HepG2 (cell line): ENCODE measurements at places on chromosomes 7 and 10. TPM values are rescaled to one million over a fixed set of nuclear protein-coding genes. Genes with fewer than 3 reads are reported as not detected.

The PLAC9 gene
- total RNA-seq: not detected in 2 replicates

The PDIA4 gene
- total RNA-seq: 171 and 402 TPM in 2 replicates

The SLC18A2 gene
- not detected in 2 replicates for total RNA-seq

The PNLIPRP1 gene
- not detected in 2 replicates for total RNA-seq

The PDE1C gene
- not detected in 2 replicates for total RNA-seq

The PAPOLB gene
- total RNA-seq: not detected in 2 replicates

- H3K4me1 ChIP-seq: no peaks in the 10 kb centered on the region
- no peak overlapping the region for H3K27ac ChIP-seq
- H3K4me3 ChIP-seq: no peak overlapping the region
- DNase-seq: no peak
- no peaks in the 10 kb centered on the region for H3K27me3 ChIP-seq
Measured at GRCh38 chr7:31110331-31111108, 58.4 kb downstream of the ADCYAP1R1 start.

- H3K27ac ChIP-seq: no peak overlapping the region
- peaks cover 2% of the 10 kb centered on the region; the same call in 1 of the 2 replicates for H3K27me3 ChIP-seq
- no peaks in the 10 kb centered on the region for H3K36me3 ChIP-seq
- H3K4me1 ChIP-seq: no peaks in the 10 kb centered on the region
- no peak for DNase-seq
Measured at GRCh38 chr7:10803720-10804119, 170.0 kb upstream of the PHF14 start.

DNA sequence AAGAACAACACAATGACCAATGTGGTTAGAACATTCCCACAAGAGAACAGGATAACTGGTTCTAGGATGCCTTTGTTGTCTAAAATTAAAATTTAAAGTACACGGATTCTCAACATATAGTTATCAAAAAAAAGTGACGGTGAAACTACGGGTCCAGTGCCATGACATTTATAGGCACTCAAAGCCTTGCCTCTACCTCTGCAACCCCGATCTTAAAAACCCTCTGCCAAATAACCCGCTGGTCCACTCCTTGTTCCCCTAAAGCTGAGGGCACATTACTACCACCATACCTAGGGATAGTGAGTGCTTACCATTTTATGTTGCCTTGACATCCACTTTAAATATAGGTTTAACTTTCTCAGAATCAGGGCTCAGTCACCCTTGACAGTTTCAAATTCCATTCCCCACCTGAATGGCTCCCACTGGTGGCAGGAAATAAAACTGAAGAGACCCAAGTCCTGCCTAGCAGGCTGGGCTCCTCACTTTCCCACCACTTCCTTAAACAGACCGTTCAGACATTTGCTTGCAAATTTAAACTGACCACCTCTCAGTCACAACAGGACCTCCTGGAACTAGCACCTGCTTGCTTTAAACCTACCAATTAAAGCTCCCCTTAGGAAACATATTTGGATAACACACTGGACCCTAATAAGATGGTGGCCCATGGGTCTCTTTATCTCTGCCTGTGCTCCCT is 169.9 kb upstream of the ASAH2 start:
- H3K4me3 ChIP-seq: no peak overlapping the region
- no peaks in the 10 kb centered on the region for H3K27me3 ChIP-seq
- peaks cover 31% of the 10 kb centered on the region for H3K4me1 ChIP-seq
- no peak overlapping the region for H3K27ac ChIP-seq
- peak; percentile 55 for DNase-seq
- H3K36me3 ChIP-seq: no peaks in the 10 kb centered on the region

- no peaks in the 10 kb centered on the region for H3K36me3 ChIP-seq
- H3K27ac ChIP-seq: no peak overlapping the region
- H3K4me1 ChIP-seq: no peaks in the 10 kb centered on the region
- H3K27me3 ChIP-seq: no peaks in the 10 kb centered on the region
- DNase-seq: no peak
Measured at GRCh38 chr7:9124320-9124719, 690.9 kb downstream of the NXPH1 start.

DNA sequence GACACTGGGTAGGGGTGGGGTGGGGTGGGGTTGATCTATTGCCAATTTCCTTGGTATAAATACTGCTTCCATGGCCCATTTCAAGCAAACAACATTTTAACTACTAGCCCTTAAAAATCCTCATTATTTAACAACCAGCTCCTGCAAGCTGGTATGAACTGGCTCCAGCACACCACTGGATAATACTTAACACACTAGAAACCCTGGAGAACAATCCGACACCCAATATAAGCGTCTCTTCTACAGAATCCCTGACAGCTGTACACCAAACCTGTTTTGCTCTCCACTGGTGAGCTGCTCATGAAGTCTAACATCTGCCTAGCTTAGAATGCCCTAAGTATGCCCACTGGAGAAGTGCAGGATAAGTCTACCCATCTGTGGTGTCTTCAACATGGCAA is 116.8 kb downstream of the HIPK2 start:
- no peak for DNase-seq
- H3K27me3 ChIP-seq: no peaks in the 10 kb centered on the region
- H3K27ac ChIP-seq: peak overlapping the region; percentile 84
- no peak overlapping the region; the same call in 1 of the 2 replicates for H3K4me3 ChIP-seq

DNA sequence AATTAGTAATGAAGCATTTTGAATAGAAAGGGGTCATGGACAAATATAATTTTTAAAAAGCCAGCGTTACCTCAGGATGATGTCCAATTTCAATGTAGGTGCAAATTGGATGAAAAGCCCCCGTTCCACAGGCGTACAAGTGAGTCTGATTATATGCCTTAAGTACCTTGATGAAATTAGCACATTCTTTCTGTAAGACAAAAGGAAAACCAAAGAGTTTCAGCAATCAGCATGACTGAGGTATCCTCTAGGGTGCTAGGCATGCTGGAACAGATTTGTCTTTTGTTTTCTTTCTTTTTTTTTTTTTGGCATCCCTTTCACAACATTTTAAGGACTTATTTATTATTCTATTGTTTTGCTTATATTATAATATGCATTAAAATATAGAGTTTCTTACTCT is 84.2 kb downstream of the SEMA3A start:
- no peaks in the 10 kb centered on the region for H3K4me1 ChIP-seq
- H3K27ac ChIP-seq: no peak overlapping the region
- no peak for DNase-seq
- no peak overlapping the region for H3K4me3 ChIP-seq
- H3K27me3 ChIP-seq: no peaks in the 10 kb centered on the region

- H3K4me3 ChIP-seq: no peak overlapping the region
- H3K36me3 ChIP-seq: no peaks in the 10 kb centered on the region
- no peak for DNase-seq
- no peaks in the 10 kb centered on the region for H3K4me1 ChIP-seq
- no peaks in the 10 kb centered on the region for H3K27me3 ChIP-seq
Measured at GRCh38 chr10:31051703-31052102, 20.0 kb upstream of the ZNF438 start.
